ENCODE measurements at places on chromosomes 7 and 10.

DNA sequence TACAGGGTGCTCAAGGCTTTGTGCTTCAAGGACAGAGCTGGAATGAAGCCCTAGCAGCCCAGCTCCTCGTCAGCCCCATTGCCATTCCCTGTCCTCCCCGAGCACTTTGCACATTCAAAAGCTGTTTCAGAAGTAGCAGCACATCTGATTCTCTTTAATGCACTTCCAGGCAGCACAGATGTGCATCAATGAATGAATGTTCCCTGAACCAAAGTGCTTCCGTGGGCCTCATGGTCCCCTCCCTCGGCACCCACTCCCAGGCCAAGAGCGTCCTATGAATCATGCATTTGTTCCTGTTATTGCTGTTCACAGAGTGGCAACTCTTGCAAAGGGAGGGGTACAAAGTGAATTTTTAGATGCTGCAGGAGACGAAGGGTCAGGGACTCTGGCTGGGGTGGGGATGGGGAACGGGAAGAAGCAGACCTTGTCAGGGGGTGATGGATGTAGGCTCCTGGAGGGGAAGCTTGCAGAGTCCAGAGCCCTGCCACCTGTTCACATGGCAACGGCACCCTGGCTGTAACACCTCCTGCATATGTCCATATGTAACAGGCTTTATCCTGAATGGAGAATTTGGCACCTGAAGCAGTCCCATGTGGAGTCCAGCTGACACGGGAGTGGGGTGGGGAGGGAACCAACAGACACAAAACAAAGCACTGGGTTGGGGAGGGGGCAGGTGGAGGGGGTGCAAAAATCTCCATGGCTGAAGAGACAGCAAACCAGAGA is 62.2 kb upstream of the BAIAP2L1 start:
- DNase-seq: no peak

GRCh38 chr10:113095419-113096127 is 145.5 kb downstream of the TCF7L2 start:
- DNase-seq: no peak

DNA sequence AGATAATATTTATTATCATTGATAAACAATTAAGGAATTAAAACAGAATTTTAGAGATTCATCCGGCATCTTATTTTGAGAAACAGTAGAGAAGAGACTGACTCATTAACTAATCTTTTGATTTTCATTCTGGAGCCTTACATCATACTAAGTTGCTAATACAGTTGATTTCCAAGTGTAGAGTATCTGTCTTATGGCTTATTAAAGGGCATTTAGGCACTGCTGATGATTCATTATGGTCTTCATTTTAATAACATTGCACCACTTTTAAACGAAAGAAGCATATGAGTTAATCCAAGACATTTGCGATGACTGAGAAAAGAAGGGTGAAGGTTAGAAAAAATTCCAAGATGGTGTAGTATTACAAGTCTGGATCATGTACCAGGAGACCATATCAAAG is 186.0 kb upstream of the CACNA2D1 start:
- DNase-seq: no peak

DNA sequence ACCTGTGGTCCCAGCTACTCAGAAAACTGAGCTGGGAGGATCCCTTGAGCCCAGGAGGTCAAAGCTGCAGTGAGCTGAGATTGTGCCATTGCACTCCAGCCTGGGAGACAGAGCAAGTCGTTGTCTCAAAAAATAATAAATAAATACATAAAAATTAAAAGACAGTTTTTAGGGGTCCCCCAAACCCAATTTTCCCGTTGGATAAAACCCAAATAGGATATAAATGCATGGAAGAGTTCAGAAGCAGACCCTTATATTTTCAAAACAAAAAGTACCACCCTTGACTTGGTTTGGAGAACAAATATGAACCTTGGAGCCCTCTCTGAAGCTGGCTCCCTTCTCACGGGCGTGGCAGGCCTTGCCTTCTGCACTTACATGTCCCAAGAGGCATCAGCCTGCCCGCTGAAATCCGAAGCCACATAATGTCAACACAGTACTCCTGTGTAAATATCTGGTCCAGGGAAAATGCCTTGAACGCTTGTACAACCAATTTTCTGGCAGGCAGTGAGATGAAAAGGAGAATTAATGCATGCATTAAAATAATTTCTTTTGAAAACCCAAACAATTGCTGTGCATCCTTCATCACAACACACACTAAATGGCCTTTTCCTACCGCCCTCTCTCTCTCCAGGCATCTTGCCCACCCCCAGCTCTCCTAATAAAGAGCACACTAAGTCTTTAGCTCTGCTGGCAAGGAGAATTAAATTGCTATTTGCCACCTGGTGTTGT is 46.4 kb upstream of the PARD3 start:
- DNase-seq: no peak

DNA sequence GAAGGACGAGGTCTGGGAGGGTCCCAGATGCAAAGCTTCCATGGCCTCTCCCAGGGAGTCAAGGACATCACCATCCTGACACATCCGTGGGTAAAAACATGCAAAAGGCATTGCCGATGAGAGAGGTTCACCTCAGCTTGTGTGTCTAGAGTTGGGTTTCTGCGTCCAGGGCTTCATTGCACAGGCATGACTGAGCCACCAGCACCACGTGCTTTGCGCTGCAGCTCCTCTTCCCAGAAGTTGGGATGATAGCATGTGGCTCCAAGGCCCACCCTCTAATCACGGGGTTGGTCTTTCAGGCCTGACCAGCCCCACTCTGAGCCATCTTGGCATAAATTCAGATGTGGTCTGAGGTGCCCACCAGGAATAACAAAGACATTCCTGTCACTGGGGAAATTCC is 7.1 kb upstream of the RASGEF1A start:
- DNase-seq: no peak

- DNase-seq: no peak
Observed at GRCh38 chr10:96524741-96525140, 11.0 kb upstream of the TLL2 start.

DNA sequence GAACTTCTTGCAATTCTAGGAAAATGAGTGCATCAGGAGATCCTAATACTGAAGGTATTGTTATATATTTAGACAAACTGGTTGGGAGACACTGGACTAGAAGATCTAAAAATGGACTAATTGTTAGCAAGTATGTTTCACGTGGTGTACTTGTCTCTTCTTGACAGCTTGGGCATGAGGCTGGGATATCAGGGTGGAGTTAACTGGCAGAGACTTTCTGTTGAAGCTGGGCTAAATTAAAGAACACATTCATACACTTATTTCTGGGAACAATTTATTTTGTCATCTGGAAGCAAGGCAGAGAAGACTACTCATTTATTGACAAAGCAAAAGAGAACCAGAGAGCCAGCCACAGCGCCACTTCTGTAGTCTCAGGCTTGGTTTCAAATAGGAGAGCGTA is 25.9 kb downstream of the TYW1 start:
- no peak for DNase-seq

GRCh38 chr7:65980478-65981250 is 1.3 kb downstream of the GUSB start:
- DNase-seq: no peak

DNA sequence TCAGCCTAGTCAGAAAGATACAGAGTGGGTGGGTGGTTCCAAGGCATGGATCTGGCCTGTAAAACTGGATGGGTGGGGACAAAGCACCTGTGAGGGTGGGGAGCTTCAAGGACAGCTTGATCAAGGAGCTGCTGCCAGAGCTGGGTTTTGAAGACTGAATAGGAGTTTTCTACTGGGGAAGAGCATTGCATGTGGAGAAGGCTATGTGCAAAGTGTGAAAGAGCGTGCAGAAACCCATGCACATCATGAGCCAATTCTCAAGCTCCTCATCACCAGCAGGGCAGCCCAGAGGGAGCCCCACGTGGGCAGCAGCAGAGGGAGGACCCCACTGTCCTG is 58.6 kb downstream of the PDGFA start:
- no peak for DNase-seq

GRCh38 chr7:11176985-11177555 is 203.4 kb downstream of the PHF14 start:
- DNase-seq: no peak

DNA sequence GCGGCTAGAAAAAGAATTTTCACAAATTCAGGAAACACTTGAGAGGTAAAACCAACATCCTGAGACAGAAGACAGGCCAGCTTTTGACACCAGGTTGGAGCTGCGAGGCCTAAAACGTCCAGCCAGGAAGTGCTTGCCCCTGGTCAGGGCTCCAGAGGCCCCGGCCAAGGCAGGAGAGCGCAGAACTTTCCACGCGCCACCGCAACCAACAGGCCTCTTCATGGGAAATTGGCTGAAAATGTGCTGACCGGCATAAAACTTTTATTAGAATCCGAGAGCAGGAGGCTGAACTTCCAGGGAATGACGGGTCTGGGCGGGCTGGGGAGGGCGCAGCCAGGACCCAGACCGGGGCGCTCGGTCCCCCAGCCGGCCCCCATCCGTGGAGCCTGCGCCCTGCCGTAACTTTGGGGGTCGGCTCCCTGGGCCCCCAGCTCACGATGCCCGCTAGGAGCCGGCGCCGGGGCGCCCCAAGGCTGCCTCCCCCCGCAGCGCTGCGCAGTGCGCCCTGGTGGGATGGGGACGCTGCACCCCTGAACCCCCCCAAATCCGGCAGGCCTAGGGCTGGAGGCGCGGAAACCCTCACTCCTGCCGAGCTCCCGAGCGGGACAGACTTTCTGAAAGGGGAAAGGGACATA is 414.0 kb upstream of the MKI67 start:
- peak; percentile 51 for DNase-seq

- DNase-seq: no peak
Observed at GRCh38 chr10:60908031-60908430, 36.0 kb downstream of the RHOBTB1 start.

GRCh38 chr10:5089865-5090264 is 4.3 kb upstream of the AKR1C3 start:
- DNase-seq: peak; percentile 7

DNA sequence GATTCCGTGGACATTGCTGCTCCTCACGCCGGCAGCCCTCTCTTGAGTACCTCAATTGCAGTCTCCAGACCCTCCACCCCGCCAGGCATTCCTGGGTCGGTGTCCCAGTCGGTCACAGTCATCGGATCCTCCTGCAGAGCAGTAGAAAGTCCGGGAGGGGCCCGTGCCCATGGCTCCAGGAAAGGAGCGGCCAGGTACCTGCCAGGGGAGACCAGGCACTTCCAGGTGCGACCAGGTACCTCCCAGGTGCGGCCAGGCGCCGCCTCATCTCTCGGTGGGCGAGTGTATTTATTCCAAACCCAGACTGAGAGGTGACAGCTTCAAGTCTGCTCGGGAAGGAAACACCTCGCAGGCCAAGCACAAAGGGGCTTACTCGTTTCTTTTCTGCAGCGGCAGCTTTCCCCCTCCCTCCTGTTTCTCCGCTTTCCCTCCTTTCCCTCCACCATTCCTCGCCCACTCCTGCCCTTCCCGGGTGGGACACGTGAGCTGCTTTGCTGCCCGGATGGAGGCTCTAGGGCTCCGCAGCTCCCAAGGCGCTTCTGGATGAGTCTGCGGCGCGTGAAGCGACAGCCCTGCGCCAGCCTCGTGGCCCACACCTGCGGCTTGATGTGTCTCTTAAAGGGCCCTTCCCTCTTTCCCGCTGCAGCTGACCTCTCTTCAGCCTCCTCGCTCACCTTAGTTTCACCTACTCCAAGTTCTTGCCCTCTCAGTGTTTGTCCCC is 39.4 kb upstream of the AGK start:
- DNase-seq: peak; percentile 4

DNA sequence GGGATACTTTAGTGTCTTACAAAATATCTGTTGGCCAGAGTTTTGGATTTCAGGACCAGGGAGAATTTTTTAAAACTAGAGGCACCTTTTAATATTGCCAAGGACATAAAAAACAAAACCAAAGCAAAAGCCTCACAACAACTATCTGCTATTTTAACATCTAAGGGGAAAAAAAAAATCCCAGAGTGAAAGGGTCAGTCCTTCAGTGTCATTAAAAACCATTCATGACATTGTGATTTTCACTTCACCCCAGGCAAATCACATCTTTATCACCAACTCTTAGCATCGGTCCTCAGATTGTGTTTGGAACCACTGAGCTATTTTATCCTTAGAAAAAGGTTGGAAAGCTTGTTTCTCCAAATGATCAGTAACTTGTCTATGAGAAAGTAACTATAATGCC is 10.7 kb downstream of the CEP41 start:
- no peak for DNase-seq

DNA sequence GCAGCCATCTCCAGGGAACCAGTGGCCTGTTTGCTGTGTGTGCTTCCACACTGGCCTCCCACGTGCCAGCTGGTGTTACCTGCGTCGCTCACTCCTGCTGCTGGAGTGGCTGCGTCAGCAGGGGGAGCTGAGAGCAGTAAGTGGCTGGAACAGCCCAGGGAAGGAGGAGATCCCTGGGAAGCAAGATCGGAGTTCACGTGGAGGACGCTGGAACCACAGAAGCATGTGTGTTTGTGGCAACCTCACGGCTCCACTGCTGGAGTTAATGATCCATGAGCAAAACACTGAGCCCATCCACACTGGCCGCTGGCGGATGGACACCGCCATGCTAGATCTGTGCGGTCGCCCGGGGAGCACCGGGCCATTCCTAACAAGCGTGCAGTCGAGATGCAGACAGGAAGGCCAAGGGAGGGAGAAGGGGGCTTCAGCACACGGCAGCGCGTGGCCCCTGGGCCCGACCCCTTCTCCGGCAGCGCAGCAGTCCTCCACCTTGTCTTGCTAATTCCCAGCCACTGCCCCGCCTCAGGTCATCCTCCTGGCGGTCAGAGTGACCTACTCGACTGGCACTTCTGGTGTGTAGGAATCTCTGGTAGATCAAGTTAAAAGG is 68.5 kb upstream of the EEPD1 start:
- DNase-seq: peak; percentile 50

GRCh38 chr7:82167558-82168314 is 275.8 kb downstream of the CACNA2D1 start:
- no peak for DNase-seq

DNA sequence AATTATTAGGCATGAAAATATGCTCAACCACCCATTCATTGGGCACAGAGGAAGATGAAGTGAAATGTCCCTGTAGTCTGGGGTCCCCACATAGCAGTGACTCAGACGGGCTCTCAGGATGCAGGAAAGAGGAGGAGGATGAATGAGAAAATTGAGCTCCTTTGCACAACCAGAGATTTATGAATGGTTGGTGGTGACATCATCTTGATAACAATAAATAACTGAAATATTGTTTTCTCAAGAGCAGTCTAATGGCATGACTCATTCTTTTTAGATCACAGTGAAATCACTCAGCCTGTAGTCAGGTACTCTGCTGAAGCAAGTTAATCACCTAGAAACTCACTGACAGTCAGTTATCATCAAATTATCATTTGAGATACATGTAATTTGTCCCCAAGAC is 254.1 kb downstream of the RELN start:
- no peak for DNase-seq

- DNase-seq: no peak
Observed at GRCh38 chr10:11236234-11236633, 218.6 kb downstream of the CELF2 start.

- DNase-seq: peak; percentile 16
Observed at GRCh38 chr7:104328296-104328969, at the start of gene LHFPL3. Gene LHFPL3 (plus strand): TSS chr7:104328603.

GRCh38 chr7:87210506-87210905 is 9.0 kb downstream of the TMEM243 start:
- no peak for DNase-seq

GRCh38 chr7:7178906-7179305 is 3.4 kb upstream of the C1GALT1 start:
- no peak for DNase-seq

Measured in endothelial cell (in vitro differentiated cells).